ENCODE measurements at places on chromosomes 7 and 10.

- DNase-seq, result no peak
Measured at GRCh38 chr7:121288894-121289293, 39.9 kb upstream of the WNT16 start.

DNA sequence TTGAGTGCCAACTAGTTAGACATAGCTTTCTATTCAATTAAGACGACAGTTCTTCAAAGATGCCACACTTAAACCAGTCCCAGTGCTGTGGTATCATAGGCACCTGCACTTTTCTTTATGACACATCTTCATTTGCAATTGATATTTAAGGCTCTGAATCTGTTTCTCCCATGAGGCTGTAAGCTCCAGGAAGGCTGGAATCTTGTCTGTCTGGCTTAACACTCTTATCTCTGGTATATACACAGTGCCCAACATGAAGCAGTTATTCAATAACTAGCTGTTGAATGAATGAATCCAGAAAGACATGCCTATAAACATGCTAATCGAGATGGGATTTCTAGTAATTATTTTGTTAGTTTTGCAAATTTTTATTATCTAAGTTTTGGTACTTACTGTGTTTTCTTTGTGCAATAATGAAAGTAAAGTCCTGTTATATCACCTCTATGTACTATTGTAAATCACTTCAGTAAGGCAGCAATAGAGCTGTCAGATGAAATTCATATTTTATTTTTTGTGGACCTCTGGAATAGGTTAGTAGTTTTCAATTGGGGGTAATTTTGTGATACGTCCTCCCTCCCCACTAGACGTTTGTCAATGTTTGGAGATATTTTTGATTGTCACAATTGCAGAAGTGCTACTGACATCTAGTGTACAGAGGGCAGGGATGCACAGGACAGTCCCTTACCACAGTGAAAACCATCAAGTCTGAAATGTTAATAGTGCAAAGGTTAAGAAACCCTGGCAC is 51.3 kb upstream of the STEAP4 start:
- peak; percentile 43 for DNase-seq

GRCh38 chr7:78747592-78747991 is 705.9 kb downstream of the MAGI2 start:
- DNase-seq, result no peak

- DNase-seq, result no peak
Measured at GRCh38 chr10:113347508-113347907, 205.3 kb upstream of the HABP2 start.

- no peak for DNase-seq
Measured at GRCh38 chr10:47450442-47450841, 33.5 kb downstream of the ANXA8 start.

DNA sequence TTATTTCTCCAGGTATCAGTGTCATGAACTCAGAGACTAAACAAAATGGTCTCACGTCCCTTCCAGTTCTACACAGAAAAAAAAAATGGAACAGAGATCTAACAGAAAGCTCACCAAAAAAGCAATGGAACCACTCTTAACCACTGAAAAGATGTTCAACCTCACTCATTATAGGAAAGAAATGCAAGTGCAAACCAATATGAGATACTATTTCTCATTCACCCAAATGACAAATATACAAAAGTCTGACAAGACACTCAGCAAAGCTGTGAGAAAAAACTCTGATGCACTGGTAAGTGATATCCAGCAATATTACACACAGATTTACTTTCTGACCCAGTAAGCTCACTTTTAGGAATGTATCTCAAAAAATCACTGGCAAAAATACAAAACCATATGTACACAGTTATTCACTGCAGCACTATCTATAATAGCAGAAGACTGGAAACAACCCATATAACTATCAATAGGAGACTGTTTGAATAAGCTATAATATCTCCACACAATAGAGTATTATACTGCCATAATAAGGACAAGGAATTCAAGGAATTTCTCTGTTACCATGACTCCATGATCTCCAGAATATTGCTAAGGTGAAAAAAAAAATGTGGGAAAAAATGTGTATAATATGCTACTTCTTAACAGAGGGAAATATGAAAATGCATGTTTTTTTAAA is 36.6 kb downstream of the ABI1 start:
- no peak for DNase-seq

GRCh38 chr7:142323706-142324105 is 65.8 kb upstream of the PRSS58 start:
- DNase-seq, result peak; percentile 38

DNA sequence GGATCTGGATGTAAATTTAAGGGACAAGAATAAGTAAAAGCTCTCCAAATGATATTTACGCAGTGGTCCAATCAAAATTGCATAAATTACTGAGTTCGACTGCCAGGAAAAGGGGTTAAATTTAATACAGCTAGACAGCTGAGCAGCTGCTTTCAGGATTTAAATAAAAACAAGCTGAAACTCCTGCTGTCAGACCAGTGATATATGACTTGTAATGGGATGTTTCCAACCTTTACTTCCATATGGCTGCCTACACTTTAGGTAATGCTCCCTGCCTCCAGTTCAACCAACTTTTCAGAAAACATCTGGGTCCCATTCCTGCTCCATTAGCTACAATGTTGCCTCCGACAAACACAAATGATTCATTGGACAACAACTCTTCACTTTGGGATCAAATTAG is 326.3 kb upstream of the DGKB start:
- no peak for DNase-seq

- DNase-seq, result peak; percentile 50
Measured at GRCh38 chr7:29265208-29265923, 70.8 kb downstream of the CHN2 start.

- no peak for DNase-seq
Measured at GRCh38 chr10:79070081-79070605, 1.4 kb downstream of the ZMIZ1 start.

Measured in suppressor macrophage treated with lipopolysaccharide for 4 hours (primary cell).